G401 (cell line): ENCODE measurements at places on chromosomes 5 and 9. TPM values are rescaled to one million over a fixed set of nuclear protein-coding genes. Genes with fewer than 3 reads are reported as not detected.

DNA sequence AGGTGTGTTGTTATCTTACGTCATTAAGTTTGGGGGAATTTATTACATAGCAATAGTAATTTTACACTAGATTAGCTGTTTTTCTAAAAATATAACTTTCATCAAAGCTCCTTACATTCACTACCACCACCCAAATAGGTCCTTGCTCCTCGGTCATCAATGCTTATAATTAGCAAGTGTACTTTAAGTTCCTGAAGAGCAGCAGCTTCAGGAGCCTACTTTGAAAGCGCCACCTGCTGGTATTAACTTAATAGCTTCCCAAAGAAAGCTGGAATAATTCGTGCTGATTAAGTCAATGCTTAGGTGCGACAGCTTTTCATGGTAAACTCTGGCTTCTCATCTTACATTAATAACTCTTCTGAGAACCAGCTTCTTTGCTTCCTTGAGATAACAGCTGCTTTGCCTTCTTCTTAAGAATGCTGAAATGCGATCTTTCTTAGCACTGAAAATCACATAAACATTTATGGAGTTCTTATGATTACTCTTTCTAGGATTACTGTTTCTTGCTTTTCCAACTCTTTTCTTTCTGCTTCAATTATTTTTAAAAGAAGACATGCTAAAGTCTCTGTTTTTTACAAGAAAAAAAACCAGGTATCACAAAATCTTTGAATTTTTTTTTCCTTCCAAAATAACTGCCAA is 10.0 kb upstream of the C5 start:
- DNase-seq: peak; percentile 77

DNA sequence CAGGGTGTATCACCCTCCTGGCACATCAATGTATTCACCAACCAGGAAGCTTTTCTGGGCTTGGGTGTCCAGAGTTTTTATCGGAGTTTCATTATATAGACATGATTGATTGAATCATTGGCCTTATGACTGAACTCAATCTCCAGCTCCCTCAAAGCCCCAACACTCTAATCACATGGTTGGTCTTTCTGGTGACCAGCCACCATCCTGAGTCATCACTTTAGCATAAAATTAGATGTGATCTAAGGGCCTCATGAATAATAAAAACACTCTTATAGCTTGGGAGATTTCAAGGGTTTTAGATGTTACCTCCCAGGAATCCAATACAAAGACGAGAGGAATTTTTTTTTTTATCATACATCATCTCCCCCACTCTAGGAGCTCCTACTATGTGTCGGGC is 7.7 kb upstream of the PBX3 start:
- no peak for DNase-seq

Gene ENTPD2
- total RNA-seq: not detected in 2 replicates

Gene FYB1
- total RNA-seq: not detected in 2 replicates

Gene CCNI2
- 0.07 TPM in 1 of 2 replicates, not detected in the other for total RNA-seq

Gene NCS1
- 36.4 and 44.9 TPM in 2 replicates for total RNA-seq

DNA sequence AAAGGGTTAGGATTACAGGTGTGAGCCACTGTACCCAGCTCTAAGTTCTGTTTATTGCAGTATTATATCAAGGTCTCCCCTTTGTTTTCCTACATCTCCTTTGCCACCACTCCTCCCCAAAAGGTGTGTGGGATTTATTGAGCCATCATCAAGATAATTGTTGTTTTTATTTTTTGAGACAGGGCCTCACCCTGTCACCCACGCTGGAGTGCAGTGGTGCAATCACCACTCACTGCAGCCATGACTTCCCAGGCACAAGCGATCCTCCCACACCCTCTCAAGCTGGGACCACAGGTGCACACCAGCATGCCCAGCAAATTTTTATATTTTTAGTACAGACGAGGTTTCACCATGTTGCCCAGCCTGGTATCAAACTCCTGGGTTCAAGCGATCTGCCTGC is 24.6 kb downstream of the SLC31A1 start:
- DNase-seq: no peak

Gene SLCO4C1
- total RNA-seq: not detected in 2 replicates

- no peak for DNase-seq
Measured at GRCh38 chr5:135484674-135485086, 32.5 kb upstream of the TIFAB start.

- no peak for DNase-seq
Measured at GRCh38 chr9:136120438-136120844, 1.8 kb upstream of the TMEM250 start.

DNA sequence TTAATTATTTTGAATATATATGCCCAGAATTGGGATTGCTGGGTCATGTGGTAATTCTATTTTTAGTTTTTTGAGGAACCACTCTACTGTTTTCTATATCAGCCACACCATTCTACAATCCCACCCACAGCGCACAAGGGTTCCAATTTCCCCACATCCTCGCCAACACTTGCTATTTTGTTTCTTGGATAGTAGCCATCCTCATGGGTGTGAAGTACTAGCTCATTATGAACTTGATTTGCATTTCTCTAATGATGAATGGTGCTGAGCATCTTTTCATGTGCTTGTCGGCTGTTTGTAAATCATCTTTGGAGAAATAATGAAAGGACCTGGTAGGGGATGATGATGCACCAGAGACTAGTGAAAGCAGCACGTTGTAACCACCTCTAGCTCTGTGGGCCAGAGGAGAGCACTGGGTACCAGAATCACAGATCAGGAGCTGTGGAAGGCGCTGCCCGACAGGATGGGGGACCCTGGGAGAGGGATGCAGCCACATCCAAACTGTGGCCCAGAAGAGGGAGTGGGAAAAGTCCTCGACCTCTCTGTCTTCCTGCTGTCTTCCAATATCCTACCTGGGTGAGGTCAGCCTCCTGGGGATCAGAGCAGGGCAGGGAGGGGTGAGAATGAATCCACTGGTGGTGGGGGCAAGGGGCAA is 155.4 kb downstream of the RGS3 start:
- no peak for DNase-seq

Gene IL7R
- not detected in 2 replicates for total RNA-seq

DNA sequence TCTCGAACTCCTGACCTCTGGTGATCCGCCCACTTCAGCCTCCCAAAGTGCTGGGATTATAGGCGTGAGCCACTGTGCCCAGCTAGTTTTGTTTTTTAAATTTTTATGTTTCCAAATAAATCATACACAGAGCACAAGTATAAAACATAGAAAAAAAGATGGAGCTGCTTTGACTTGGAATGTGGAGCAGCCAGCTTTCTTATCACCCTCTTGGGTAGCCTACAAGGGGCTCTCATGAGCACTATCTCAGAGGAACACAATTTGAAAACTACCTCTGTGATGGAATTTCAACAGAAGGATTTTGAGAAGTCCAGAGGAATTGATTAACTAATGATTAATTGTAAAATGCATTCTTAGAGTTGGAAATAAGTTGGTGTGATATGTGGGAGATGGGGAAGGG is 45.9 kb downstream of the NSD1 start:
- DNase-seq: no peak

DNA sequence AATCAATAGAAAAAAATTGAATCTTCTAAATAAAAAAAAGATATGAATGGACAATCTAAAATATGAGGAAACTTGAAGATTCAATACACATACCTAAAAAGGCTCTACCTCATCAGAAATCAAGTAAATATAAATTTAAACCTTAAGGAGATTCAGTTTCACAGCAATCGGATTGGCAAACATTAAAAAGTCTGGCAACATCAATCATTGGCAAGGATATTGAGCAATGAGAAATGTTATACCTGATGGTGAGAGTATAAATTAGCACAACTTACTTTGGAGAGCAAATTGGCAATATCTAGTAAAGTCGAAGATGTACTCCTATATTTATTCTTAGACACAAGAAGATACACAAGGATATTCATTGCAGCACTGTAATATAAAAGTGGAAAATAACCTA is 274.3 kb upstream of the EFNA5 start:
- no peak for DNase-seq

DNA sequence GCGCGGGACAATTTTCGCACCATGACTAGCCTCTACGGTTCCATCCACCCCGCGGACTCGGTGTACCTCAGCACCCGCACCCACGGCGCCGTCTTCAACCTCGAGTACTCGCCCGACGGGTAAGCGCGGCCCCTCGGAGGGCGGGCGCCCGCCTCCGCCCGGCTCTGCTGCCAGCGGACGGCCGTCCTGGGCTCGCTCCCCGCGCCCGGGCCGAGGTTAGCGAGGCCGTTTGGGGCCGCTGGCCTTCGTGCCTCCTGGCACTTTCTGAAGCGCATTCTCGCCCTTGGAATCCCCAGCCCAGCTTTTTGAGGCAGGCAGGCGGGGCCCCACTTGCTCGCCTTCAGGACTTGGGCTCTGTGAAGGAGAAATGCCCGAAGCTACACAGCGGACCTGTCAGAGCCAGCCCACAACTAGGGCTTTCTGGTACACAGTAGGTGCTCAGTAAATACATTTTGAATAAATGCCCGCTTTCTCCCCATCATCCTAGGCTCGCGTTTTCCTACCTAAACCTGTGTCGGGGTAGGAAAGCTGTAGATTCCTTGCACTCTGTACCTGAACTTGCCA is 772 bp downstream of the DCAF10 start:
- no peak for DNase-seq

- no peak for DNase-seq
Measured at GRCh38 chr5:133453831-133454230, 158.5 kb downstream of the FSTL4 start.

Gene FAM221B
- total RNA-seq: not detected in 2 replicates

DNA sequence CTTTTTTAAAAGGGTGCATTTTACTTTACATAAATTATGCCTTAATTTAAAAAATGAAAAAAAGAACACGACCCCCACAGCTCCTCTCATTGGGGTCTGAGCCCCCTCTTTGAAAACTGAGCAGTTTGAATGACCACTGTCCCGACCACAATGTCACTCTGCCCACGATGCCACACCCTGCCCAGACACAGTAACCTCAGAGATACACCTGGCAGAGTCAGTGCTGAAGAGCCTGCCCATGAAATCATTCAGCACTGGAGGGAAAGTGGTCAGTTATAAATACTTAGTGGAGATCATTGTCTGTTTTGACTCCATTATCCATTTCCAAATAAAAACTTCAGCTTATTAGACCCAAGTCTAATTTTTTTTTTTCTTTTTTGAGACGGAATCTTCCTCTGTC is 49.3 kb downstream of the DNAJC21 start:
- no peak for DNase-seq

Gene BNC2
- 3.1 and 5.0 TPM in 2 replicates for total RNA-seq

- DNase-seq: no peak
Measured at GRCh38 chr9:121394292-121394691, 24.2 kb upstream of the STOM start.

- DNase-seq: no peak
Measured at GRCh38 chr9:90874194-90874593, 72.6 kb downstream of the SYK start.
